ENCODE measurements at places on chromosomes 12 and 14.

DNA sequence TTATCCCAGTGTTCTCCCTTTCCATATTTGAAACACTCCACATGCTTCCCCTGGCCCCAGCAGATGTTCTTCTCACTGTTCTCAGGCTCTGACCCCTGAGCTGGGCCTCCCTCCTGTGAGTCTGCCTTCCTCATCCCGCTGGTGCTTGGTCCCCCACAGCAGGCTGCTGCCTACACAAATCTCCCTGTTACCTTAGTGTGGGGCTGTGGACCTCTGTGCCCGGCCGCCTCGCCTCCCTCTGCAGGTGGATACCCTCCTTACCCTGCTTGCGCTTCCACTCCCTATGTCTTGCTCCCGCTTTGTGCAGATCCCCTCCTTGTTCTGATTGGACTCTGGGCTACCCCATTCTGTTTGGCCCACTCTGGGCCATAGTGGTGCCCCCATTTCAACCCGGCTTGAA, 6.9 kb downstream of the DERA start:
- DNase-seq, result no peak

DNA sequence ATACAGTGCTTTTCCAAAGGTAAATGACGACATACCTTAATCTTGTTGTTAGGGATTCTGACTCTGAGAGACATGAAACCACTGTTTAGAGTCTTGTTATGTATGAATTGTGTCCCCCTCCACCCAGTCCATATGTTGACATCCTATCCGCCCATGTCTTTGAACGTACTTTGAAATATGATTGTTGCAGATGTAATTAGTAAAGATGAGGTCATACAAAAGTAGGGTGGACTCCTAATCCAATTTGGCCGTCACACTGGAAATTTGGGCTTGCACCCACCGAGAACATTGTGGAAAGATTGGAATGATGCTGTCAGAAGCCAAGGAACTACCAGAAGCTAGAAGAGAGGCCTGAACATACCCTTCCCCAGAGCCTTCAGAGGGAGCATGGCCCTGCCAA, 62.2 kb downstream of the RGS6 start:
- no peak for DNase-seq

- no peak for DNase-seq
These were observed 40.8 kb upstream of the NRXN3 start for GRCh38 chr14:78129375-78129774.

DNA sequence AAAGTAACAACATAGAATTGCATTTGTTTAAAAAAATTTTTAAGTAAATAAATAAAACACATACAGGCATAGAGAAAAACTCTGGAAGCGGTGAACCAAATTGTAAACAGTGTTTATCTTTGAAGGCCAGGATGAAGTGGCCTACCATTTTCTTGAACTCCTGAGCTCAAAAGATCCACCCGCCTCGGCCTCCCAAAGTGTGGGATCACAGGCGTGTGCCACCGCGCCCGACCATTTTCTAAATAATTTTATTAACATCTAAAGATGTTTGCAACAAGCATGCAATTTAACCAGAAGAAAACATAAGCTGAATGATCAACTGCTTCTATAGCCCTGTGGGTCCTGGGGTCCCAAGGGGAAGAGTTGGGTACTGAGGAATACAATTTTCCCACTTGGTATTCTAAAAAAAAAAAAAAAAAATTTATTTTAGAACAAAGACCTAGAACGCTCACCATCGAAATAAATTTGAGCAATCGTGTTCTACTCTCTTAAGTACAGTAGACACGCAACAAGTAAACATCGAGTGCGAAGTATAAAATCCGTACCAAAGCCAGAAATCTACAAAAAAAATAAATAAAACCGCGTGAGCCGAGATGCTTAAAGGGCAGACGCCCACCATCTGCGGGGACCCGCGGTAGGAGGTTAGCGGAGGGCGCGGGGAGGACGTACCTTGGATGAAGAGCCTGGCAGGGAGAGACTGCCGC, 484 bp downstream of the MIS18BP1 start:
- peak; percentile 55 for DNase-seq

DNA sequence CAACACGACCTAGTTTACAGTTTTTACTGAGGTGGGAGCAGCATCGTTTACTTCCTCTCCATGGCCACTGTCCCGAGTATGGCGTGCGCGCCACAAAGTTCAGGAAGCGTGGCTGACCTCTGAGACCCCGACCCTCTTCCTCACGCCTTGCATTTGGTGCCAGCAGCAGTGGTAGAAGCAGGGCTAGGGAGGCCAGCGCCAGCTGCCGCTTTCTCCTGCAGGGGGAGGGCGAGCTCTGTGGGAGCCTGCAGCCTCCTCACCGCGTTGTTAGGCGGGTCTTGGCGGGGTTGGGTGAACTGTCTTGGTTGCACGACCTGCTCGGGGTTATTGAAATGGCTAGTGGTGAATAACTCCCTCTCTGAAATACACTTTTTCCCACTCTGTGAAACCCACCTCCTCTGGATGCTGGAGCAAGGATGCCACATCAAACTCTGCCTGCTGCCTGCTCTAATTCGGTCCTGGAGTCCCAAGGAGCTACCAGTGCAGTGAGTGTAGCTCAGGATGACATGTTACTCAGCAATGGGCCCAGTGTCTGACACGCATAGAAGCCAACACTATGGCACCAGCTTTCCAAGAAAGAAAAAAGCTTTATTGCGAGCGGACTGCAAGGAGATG, 22.3 kb upstream of the TDRD9 start:
- DNase-seq, result peak; percentile 70

GRCh38 chr14:24377126-24377525, 9.1 kb downstream of the NFATC4 start:
- peak; percentile 53 for DNase-seq

- no peak for DNase-seq
These were observed 197.7 kb upstream of the SLC16A7 start for GRCh38 chr12:59398164-59398563.

DNA sequence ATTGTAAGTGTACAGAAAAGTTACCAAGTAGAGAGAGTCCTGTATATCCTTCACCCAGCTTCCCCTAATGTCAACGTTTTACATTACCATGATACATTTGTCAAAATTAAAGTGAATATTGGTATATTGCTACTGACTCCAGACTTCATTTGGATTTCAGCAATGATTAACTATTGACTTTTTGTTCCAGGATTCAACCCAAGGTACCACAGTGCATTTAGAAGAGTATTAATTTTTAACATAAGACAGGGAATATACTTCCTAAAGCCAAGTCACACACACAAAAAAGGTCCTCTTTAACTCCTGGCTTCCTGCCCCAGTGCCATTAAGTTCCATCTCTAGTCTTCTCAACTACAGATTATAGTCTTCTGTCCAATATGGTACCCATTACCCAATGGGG, 75.5 kb upstream of the RBM19 start:
- no peak for DNase-seq

GRCh38 chr12:85277191-85277590, 2.8 kb upstream of the ALX1 start:
- DNase-seq, result no peak

GRCh38 chr14:28770061-28770460, 3.5 kb downstream of the FOXG1 start:
- no peak for DNase-seq

DNA sequence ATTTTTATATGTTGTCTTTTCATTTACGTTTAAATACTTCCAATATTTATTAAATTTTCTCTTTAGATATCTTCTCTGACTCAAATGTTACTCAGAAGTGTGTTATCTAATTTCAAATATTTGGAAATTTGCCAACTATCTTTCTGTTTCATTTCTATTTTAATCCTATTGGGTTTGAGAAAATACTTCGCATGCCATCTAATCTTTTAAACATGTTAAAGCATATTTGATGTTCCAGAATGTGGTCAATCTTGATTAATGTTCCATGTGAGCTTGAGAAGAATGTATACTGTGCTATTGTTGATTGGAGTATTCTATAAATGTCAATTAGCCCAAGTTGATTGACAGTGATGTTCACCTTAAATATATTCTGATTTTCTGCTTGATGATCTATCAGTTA, 11.9 kb upstream of the DCN start:
- DNase-seq, result no peak

DNA sequence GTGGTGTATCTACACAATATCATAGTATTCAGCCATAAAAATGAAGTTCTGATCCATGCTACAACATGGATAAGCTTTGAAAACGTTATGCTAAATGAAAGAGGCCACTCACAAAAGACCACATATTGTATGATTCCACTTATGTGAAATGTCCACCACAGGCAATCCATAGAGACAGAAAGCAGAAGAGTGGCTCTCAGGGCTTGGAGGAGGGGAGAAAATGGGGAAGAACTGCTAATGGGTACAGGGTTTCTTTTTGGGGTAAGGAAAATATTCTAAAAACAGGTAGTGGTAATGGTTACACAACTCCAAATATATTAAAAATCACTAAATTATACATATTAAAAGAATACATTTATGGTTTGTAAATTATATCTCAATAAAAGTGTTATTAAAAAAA, 16.5 kb downstream of the SCNN1A start:
- DNase-seq, result peak; percentile 61

DNA sequence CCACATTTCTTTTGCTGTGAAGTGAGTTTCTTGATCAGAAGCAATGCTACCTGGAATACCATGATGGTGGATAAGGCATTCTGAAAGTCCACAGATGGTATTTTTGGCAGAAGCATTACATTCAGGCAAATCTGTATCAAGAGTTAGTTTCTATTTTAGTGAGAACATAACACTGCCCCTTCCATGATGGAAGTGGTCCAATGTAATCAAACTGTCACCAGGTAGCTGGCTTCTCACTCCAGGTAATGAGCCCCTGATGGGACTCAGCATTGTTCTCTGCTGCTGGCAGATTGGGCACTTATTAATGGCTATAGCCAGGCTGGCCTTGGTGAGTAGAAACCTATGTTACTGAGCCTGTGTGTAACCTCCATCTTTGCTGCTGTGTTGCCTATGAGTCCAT, 80.7 kb downstream of the KCNA5 start:
- DNase-seq, result no peak

GRCh38 chr12:53989227-53990113, 4.5 kb downstream of the HOXC10 start:
- peak; percentile 84 for DNase-seq

DNA sequence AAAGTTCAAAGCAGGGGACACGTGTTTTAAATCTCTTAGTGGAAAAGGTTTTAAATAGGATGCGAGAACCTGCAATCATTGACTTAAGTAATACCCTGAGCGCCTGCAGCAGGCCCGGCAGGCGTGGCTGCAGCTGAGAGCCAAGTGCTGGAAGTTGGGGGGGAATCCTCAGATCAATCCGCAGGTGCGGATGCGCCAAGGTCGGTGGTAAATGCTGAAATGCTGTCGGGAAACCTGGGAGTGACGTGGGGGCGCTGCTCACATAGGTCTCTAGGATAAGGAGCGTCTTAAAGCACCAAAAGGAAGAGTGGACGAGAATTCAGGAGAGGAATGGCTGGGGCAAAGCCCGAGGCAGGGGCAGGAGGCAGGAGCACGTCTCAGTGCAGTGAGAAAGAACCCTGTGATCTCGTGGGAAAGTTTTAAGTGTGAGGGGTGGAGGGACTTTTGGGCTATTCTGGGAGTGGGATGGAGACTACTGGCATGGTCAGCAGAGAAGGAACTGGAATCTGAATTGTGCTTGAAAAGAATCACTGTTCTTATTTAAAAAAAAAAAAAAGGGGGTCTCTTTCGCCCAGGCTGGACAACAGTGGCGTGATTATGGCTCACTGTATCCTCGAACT, 883 bp upstream of the CDCA4 start:
- DNase-seq, result no peak

DNA sequence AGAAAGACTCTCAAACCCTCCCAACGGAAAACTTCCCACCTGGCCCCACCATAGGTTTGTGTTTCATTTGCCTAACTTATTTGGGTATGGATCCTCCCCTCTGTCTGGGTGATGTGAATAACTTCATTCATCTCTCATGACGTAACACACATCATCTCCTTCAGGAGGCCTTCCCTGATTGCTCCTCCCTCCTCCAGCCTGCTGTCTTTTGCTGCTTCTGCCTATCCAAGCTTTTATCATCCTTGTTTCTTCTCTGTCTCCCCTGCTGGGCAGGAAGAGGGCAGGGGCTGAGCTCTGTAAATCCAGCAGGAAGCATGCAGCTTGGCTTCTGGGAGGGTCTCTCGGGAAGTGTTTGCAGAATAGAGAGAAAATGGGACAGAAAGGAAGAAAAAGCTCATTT, 766.0 kb upstream of the TBX3 start:
- no peak for DNase-seq

GRCh38 chr14:64929014-64929359, 13.6 kb downstream of the GPX2 start:
- no peak for DNase-seq

DNA sequence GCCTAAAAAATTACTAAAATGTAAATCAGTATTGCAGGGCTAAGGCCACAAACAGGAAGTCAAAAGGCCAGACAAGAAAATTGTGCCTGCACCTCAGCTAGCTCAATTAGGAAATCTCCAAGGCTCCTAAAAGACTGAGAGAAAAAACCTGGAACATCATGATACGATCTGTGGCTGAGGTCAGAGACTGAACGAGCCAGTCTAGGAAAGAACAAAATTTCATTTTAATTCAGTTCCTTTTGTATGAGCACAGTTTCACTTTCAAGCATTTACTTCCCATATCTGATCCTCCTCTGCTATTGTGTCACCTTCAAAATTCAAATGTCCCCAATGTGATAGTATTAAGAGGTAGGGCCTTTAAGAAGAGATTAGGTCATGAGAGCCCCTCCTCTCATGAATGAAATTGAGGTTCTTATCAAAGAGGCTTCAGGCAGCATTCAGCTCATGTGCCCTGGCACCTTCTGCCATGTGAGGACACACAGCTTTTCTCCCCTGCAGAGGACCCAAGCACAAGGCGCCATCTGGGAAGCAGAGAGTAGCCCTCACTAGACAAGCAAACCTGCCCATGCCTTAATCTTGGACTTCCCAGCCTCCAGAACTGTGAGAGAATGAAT, 14.8 kb downstream of the PRKAB1 start:
- peak; percentile 37 for DNase-seq

- peak; percentile 28 for DNase-seq
These were observed 7.3 kb downstream of the MSI1 start for GRCh38 chr12:120361506-120362208.

GRCh38 chr12:93229494-93230325, 148.0 kb upstream of the NUDT4 start:
- no peak for DNase-seq

DNA sequence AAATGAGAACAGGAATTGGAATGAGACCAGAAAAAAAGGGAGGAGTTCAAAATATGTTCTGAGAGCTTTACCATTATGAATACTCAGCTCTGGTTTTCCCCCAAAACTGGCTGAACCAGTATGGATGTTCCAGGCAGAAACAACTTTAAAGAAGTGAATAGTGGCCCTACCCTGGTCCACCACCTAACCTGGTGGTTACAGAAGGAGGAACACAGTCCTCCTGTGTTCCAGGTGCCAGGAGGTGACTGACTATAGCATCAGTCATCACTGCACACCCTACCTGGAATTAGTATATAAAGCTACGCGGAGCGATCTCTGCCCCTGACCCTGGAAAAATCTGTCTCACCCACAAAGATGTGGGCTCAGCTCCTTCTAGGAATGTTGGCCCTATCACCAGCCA, at the start of gene A2ML1:
TSS of gene A2ML1 (plus strand) at position 324 of the 400 bp plus-strand sequence. CDS start at position 355, 31 bp downstream.
- DNase-seq, result no peak

Data from KBM-7 (cell line).